Mesendoderm (in vitro differentiated cells): ENCODE measurements at places on chromosomes 1 and 21.
A peak's percentile ranks its signal among the peaks of the same experiment; 100 is the strongest.

GRCh38 chr21:45590246-45590725 is 48.0 kb upstream of the SLC19A1 start:
- peak; percentile 58 for DNase-seq

GRCh38 chr1:43711524-43712386 is 4.4 kb downstream of the ST3GAL3 start:
- DNase-seq = peak; percentile 14

- peak; percentile 32 for DNase-seq
These were observed 52.1 kb downstream of the DHRS3 start for GRCh38 chr1:12565966-12566352.

- DNase-seq = no peak
These were observed 1.7 kb upstream of the PBX1 start for GRCh38 chr1:164557270-164557669.

DNA sequence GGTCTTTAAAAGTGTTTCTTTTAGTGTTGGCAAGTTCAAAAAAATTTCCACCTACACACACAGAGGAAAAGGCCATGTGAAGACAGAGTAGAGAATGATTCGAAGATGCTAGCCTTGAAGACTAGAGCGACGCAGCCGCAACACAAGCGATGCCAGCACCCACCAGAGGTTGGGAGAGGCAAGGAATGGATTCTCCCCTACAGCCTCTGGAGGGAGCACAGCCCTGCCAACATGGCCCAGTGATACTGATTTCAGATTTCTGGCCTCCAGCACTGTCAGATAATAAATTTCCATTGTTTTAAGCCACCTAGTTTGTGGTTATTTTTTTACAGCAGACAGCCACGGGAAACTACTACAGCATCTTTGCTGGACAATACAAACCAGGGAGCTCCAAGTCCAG is 6.9 kb upstream of the ADAR start:
- peak; percentile 56 for DNase-seq

- DNase-seq = no peak
These were observed 178.7 kb downstream of the VAV3 start for GRCh38 chr1:107786203-107786845.

- no peak for DNase-seq
These were observed 14.6 kb upstream of the TENT5C start for GRCh38 chr1:117591252-117591651.

- DNase-seq = no peak
These were observed 63.5 kb upstream of the KIAA1614 start for GRCh38 chr1:180849031-180849775.

- DNase-seq = no peak
These were observed 108.9 kb downstream of the PEX14 start for GRCh38 chr1:10583641-10584040.

GRCh38 chr1:161172776-161173376 is 4.4 kb downstream of the B4GALT3 start:
- DNase-seq = no peak

DNA sequence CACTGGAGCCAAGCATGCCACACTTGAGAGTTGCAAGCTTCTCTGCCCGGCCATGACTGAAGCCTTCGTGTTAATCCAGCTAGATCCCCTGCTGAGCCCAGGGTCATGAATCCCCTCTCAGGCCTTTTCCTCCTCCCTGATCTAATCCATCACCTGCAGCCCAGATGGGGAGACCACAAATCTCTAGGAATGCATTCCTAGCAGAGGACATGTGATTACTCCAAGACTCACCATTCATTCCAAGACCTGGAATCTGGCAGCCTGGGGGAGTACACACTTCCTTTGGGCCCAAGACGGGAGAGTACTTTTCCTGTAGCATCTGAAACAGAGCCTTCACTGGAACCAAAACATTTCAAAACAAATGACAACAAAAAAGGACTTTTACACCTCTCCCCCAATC is 269.3 kb upstream of the NFIA start:
- DNase-seq = peak; percentile 34

DNA sequence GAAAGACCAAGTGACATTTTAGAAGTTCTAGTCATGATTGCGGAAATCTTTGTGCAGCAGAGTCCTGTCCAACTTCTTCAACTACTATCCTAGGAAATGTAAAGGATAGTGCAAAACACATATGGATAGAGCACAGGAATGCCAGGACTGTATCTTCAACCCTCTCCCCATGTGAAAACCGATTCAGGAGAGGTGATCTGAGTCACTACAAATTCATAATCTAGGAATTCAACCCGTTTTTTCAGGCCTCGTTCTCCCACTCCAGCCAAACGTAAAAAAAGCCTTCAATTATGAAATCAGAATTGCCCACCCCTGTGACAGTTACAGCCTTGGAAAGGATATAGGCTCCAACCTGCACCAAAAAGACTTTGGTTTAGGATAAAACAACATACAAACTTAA is 52.9 kb upstream of the RGS1 start:
- DNase-seq = no peak

DNA sequence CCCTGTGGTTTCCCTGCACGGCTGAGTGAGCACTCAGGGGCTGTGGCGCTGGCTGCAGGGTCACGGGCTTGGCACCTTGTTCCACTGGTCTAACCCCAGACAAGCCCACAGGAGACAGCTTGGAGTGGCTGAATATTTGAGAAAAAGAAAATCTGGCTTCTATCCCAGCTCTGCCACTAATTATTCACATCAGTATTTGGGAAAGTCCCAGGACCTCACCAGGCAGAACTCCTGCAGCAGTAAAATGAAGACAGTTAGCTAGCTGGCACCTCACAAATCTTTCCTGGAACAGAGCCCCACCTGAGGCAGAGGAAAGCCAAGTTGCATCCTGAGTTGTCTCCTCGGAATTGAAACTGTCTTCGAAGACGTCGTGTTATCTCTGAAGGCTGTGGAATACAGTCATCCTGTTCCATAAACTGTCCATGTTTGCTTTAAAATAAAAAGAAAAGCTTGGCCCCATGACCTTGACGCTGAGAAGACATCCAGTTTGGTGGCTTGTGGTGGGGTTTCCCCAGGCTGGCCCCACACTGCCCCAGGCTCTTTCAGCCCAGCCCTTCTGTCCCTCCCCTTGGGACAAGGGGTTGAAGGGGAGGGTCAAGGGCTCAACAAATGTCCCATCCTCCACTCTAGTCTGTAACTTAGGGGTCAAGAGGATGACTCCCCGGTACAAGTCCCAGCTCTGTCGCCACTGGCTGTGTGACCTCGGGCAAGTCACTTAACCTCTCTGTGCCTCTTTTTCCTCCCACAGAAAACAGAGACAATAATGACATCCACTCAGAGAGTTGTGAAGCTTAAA is 93.8 kb upstream of the TMPRSS2 start:
- DNase-seq = no peak

GRCh38 chr21:25936776-25937175 is 202.0 kb downstream of the GABPA start:
- DNase-seq = no peak

GRCh38 chr1:186762653-186763052 is 66.1 kb upstream of the PLA2G4A start:
- no peak for DNase-seq

GRCh38 chr1:108584428-108584856 is 24.5 kb downstream of the EEIG2 start:
- DNase-seq = no peak

DNA sequence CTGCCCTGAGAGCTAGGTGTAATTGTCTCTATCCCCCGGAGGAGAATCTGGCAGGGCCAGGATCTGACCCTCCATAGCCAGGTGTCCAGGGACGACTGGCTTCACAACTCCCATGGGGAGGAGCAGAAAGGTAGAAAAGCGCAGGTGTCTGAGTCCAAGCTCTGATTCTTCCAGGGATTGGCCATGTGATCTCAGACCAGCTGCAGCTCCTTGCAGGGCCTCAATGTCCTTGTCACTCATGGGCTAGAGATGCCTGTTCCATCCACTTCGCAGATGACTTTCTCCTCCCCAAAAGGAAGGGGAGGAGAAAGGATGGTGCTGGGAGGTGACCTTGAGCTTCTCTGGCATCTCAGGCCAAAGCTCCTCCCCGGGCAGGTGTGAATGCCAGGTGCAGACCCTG is 22.7 kb downstream of the HSPG2 start:
- DNase-seq = no peak

DNA sequence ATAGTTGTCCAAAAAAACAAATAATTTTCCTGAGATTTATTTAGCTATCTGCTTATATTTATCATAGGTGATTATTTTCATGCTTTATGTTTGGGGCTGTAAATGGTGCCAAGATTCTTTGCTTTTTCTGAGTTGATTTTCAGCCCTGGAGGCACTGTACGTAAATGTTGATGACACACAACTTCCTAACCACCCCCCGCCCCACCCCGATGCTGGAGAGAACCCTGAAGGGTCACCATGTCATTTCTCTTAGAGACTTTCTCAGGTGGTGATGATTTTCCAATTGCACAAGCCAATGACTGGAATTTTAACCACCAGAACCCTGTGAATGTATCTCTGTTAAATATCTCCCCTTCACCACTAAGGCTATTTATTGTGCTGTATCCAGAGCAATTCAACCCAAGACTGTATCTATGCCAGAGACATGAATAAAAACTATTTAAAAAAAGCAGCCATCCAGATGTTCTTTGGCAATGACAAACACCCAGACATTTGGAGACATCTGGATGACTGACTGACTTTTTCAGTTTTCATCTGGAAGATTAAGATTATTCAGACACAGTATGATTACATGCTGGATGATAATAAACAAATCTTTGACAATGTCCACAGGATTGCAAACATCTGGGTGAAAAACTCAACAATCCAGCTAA is 346.0 kb downstream of the LMX1A start:
- no peak for DNase-seq

DNA sequence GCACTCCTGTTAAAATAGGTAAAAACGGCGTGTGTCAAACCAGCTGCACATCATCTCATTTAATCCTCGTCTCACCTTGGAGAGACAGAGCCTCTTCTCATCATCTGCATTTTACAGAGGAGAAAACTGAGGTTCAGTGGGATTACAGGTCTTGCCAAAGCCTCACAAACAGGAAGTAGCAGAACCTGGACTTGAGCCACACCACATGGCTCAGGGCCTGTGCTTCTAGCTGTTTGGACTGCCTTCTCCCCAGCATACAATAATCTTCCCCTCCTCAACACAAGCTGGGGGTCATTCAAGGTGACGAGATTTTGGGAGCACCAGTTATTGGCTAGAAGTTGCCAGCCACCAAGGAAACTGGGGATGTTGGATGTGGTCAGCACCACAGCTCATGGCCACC is 167.9 kb upstream of the ZC3H12A start:
- DNase-seq = no peak

DNA sequence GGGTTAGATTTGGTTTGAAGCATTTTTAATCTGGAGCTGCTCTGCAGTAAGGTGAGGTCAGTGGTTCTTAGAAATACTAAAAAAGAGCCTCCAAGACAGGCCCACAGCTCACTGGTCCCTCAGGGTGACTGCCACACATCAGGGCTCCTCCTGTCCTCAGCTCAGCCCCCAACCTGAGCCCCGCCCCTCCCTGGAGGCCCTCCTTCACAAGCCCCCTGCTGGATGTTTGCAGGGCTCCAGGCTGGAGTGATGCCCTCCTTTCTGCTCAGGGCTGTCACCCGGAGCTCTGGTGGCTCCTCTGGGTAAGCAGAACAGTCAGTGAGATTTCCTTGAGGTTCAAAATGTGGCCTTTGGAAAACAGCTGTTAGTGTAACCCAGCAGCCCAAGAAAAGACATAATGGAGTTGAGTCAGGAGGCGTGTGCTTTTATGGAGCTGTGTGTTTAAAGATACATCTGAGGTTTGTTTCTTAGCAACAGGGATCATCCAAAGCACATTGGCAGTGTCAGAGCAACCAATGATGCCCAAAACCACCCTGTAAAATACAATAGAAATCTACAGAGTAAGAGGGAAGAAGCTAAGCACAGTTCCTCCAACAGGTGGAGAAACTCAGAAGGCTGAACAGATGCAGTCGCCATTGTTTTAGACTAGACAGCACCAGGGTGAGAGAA is 21.4 kb downstream of the STUM start:
- peak; percentile 90 for DNase-seq

- DNase-seq = peak; percentile 39
These were observed 8.2 kb downstream of the TNN start for GRCh38 chr1:175075572-175076568.

GRCh38 chr1:94734963-94735901 is 84.9 kb upstream of the SLC44A3 start:
- DNase-seq = peak; percentile 91

DNA sequence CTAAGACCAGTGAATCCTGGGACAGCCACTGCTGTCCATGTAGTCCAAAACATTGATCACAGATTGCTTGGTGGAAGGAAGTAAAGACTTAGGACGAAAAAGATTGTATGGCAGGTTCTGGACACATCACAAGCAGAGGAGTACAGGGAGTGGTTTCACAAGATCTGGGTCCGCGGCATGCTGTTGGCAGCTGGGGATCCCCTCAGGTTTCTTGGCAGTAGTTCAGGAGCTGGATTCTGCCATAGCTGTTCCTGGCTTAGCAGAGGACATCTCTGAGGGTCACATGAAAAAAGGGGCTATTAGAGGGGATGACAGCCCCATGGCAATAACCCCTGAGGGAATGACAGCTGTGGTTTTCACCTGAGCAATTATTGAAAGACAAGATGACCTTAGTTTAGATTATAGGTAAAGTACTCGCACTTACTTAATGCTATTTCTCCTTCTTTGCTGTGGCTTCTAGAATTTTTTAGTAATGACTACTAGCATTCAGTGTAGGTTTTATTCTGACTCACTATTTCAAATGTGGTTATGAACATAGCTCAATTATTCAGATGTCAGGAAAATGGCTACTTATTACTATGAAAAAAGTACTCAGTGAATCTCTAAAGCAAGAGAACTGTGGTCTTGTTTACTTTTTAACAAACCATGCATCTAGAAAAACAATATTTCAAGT is 8.2 kb downstream of the KRTAP27-1 start:
- no peak for DNase-seq

GRCh38 chr1:22831729-22832413 is 121.2 kb downstream of the EPHB2 start:
- DNase-seq = peak; percentile 42

GRCh38 chr1:78787544-78787943 is 137.9 kb downstream of the IFI44 start:
- no peak for DNase-seq

GRCh38 chr1:247746391-247746935 is 1.5 kb downstream of the OR14A2 start:
- DNase-seq = peak; percentile 40

GRCh38 chr1:201870397-201870796 is 18.3 kb upstream of the SHISA4 start:
- no peak for DNase-seq
